H4 (cell line): ENCODE measurements at places on chromosomes 3 and 15.

DNA sequence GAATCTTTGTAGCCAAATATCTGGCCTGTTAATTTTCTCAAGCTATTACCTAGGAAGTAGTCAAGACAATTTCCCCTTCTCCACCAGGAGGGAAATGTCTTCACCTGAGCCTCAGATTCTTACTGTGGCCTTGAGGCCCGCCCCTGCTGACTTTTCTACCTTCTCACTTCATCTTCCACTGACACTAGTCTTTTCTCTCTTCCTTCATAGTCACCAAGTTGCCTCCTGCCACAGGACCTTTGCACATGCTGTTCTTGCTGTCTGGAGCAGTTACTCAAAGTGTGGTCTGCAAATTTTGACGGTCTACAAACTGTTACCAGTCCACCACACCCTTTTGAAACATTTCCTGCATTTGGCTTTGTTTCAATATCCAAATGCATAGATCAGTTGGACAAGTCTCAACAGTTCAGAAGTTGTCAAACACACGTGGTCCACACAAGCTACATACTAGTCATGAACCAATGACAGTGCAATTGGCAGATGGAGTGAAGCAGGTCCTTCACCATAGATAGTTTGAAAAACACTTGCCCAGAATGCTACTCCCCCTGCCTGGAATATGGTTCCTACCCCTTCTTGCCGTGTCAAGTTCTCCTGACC, 100.5 kb downstream of the OSBPL10 start:
- DNase-seq = no peak

GRCh38 chr3:129617381-129618185, 11.1 kb upstream of the PLXND1 start:
- DNase-seq = no peak

DNA sequence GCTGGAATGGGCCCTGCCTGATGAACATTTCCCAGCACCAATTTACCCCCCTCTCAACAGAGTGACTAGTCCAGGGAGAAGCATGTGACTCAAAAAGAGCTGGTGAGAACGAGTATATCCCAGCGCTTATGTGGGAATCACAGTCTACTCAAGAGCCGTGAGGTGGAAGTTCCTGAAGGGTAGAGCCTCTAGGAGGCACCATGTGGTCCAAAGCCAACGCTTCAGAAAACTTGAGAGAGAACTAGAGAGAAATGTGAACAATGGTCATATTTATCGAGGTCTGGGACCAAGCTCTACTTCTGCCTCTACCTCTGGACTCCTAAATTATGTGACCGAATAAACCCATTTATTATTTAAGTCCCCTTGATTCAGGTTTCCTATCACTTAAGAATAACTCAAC, 111.0 kb upstream of the RAP2B start:
- DNase-seq = no peak

GRCh38 chr3:18189282-18190050, 235.7 kb downstream of the SATB1 start:
- no peak for DNase-seq

DNA sequence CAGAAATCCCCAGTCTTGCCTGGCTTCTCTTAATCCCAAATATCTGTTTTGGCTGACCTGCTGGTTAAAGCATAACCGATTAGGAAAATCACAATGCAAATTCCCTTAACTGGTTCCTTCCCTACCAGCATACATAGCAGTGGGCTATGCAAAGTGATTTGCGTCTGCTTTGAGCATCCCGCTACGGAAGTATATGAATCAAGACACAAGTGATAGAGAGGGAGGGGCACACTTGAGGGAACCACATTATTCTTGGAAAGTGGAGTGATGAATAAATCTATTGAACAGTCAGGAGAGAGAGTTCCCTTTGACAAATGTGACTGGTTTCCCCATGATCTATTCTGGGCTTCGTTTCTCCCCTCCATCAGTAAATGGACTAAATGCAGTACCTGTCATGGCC, 119.6 kb upstream of the C15orf61 start:
- DNase-seq = no peak

DNA sequence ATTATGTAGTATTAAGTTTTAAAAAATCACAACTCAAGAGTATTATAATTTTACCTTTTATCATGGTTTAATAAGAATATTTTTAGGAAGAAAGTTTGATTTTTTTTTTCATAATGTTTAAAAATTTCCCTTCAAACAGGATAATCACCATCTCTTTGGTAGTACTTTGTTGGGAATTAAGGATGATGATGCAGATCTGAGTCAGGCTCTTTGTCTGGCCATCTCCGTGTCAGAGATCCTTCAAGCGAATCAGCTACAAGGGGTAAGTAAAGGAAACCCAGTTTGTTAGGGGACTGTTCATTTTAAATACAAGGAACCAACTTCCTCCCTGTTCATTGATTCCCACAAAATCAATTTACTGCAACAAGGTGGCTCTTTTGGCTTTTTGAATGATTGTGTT, 36.8 kb upstream of the NIT2 start:
- DNase-seq = no peak

DNA sequence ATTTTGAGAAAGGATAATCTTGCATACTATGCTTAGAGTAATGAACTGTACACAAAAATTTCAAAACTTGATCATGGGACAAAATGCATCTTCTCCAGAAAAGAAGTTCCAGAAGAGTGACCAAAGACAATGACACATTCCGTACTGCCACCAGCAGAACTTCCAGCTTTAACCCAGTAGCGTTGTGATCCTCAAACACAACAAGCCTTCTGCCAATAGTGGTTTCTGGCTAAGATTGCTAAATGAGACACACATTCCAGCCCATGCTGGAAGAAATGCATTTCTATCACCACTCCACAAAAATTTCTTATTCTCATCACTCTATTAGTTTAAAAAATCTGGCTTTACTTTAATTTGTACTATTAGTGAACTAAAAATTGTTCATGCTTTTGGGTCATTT, 334.9 kb downstream of the TBC1D5 start:
- DNase-seq = no peak

GRCh38 chr3:171306631-171307030, 153.6 kb downstream of the TNIK start:
- DNase-seq = peak; percentile 92

GRCh38 chr3:126911162-126912026, 71.5 kb upstream of the PLXNA1 start:
- DNase-seq = peak; percentile 99

DNA sequence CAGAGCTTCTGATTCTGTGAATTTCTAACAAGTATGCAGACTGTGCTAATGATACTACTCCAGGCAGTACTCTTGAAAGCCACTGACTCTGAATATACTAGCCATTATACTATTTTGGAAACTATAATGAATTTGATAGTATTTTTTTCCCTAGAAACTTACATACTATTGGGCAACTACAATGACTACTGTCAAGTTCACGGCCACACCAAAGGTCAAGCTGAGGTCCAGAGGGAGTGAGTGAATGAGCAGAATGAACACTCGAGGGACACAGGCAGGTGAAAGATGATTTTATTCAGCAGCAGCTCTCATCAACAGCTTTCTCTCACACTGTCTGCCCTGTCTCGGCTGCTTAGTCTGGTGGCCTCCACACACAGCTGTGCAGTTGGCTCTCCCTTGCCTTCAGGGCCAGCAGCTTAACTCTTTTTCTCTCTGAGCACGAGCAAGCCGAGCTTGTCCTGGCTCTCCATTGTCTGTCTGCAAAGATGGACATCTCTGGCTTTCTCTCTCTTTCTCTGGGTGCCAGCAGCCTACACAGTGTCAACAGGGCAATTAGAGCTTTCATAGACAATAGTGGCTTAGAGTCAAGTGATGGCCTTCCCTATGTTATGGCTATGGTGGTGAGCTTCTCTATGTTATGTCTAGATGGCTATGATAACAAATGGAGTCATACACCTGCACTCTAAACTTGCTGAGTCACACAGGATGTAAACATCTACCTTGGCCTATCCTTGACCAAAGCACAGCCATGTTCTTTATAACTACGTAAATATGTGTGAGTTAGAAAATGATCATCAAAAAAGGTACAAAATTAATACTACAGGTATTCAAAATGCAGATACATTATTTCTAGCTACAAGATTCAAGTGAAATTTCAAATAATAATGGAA, 362.4 kb downstream of the CGGBP1 start:
- DNase-seq = no peak

- DNase-seq = no peak
Measured at GRCh38 chr3:57700737-57701136, 7.9 kb upstream of the DENND6A start.

DNA sequence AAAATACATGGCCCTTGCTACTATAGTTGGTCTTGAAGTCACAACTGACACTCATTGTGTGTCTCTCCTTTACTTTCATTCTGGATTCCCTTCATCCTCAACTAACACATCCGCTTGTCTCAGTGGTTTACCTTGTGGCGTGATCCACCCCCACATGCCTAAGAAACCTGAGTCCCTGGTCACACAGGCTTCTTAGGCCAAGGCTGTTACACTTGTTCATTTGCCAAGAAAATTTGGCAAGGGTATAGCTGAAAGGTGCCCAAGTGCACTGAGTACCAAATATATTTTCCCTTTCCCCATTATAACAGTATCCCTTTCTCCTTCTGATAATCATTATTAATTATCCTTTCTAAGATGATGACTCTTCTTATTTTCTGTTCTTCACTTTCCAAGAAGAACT, 207.6 kb upstream of the STAC start:
- DNase-seq = no peak
